HTR-8/SVneo (cell line): ENCODE measurements at places on chromosomes 12 and 14.

GRCh38 chr12:66739266-66739665 lies 60.4 kb upstream of the GRIP1 start:
- no peak for DNase-seq

DNA sequence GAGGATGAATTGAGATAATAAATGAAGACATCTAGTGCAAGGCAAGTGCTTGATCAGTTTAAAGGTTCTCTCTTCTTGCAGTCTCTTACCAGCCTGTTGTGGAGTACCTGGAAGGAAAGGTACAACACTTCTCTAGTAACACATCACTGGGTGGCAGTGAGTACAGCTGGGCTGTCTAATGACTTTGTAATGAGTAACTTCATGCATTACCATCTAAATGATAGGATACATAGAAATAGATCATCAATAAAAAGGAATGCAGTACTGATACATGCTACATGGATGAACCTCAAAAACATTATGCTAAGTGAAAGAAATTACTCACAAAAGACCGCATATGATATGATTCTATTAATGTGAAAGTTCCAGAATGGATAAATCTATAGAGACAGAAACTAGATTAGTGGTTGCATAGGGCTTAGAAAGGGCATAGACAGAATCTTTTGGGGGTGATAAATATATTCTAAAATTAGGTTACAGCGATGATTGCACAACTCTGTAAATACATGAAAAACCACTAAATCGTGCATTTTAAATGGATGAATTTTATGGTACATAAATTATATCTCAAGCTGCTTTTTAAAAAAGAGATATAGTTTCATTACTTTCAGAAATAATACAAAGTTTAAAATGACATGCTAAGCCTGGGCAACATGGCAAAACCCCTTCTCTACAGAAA lies 224.4 kb downstream of the CHST11 start:
- DNase-seq, result no peak

- DNase-seq, result no peak
Observed at GRCh38 chr12:74538491-74539258, 1.0 kb downstream of the ATXN7L3B start.

- no peak for DNase-seq
Observed at GRCh38 chr12:118925407-118925806, 55.9 kb upstream of the SRRM4 start.

DNA sequence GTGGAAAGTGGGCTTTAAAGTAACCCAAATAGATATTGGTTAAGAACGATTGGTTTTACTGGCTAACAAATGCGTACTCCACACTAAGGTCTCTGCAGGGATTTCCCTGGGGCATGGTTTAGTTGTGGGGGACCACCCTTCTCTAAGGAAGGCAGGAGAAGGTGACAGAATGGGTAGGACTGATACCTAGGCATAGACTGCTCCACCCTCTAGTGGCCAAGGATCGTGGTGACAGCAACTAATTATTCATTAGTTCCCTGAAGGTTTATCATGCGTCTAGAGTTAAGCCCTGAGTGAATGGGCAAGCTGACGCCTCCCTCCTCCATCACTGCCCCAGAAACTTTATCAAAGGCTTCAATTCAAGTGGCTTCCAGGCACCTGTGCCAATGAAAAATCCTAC lies 9.1 kb downstream of the FAM181A start:
- DNase-seq, result peak; percentile 41
